ENCODE measurements at places on chromosomes 16 and 17. TPM values are rescaled to one million over a fixed set of nuclear protein-coding genes. Genes with fewer than 3 reads are reported as not detected.

- no peaks in the 10 kb centered on the region for H3K27me3 ChIP-seq
- H3K4me1 ChIP-seq = peaks cover 6% of the 10 kb centered on the region
- H3K27ac ChIP-seq = no peak overlapping the region
- no peak overlapping the region for H3K4me3 ChIP-seq
These were observed 28.9 kb downstream of the LITAF start for GRCh38 chr16:11557801-11558200.

- H3K36me3 ChIP-seq = no peaks in the 10 kb centered on the region
- DNase-seq = no peak
- no peak overlapping the region for H3K4me3 ChIP-seq
- H3K27me3 ChIP-seq = no peaks in the 10 kb centered on the region
- H3K27ac ChIP-seq = no peak overlapping the region
- no peaks in the 10 kb centered on the region for H3K4me1 ChIP-seq
These were observed 9.7 kb upstream of the ZC3H7A start for GRCh38 chr16:11806721-11807120.

Gene KRTAP9-6
- total RNA-seq = not detected

GRCh38 chr16:65746941-65747340, 619.5 kb upstream of the CDH5 start:
- no peaks in the 10 kb centered on the region for H3K36me3 ChIP-seq
- no peak for DNase-seq
- no peak overlapping the region for H3K4me3 ChIP-seq

- H3K27me3 ChIP-seq = no peaks in the 10 kb centered on the region
- no peak overlapping the region for H3K27ac ChIP-seq
- H3K4me1 ChIP-seq = no peaks in the 10 kb centered on the region
- no peak overlapping the region for H3K4me3 ChIP-seq
These were observed 6.2 kb downstream of the STXBP4 start for GRCh38 chr17:54974759-54975158.

Gene NPIPA5
- 3.1 TPM for total RNA-seq

GRCh38 chr16:65786916-65787315, 579.6 kb upstream of the CDH5 start:
- H3K4me1 ChIP-seq = no peaks in the 10 kb centered on the region
- no peak overlapping the region for H3K27ac ChIP-seq
- no peaks in the 10 kb centered on the region for H3K36me3 ChIP-seq
- H3K27me3 ChIP-seq = no peaks in the 10 kb centered on the region
- H3K4me3 ChIP-seq = no peak overlapping the region

Gene TEKT3
- 0.33 TPM for total RNA-seq

Gene SLC6A2
- not detected for total RNA-seq

Gene PPY
- total RNA-seq = not detected

Gene ABCA5
- 8.5 TPM for total RNA-seq

Gene PRSS22
- total RNA-seq = not detected

GRCh38 chr16:23965137-23965733, 129.5 kb downstream of the PRKCB start:
- no peak overlapping the region for H3K27ac ChIP-seq
- H3K4me1 ChIP-seq = no peaks in the 10 kb centered on the region
- no peaks in the 10 kb centered on the region for H3K36me3 ChIP-seq

- H3K36me3 ChIP-seq = peaks cover 1% of the 10 kb centered on the region
- peaks cover 34% of the 10 kb centered on the region for H3K27me3 ChIP-seq
- no peak for DNase-seq
- H3K4me1 ChIP-seq = peaks cover 17% of the 10 kb centered on the region
These were observed 1.7 kb upstream of the CBX4 start for GRCh38 chr17:79840989-79841286.

Gene KRT25
- not detected for total RNA-seq

- no peak for DNase-seq
- H3K4me3 ChIP-seq = no peak overlapping the region
- no peaks in the 10 kb centered on the region for H3K4me1 ChIP-seq
- no peaks in the 10 kb centered on the region for H3K36me3 ChIP-seq
- no peak overlapping the region for H3K27ac ChIP-seq
These were observed 30.6 kb downstream of the RNF43 start for GRCh38 chr17:58386708-58387107.

Gene UNC45B
- total RNA-seq = not detected

- peaks cover 16% of the 10 kb centered on the region for H3K4me1 ChIP-seq
- H3K36me3 ChIP-seq = peaks cover 2% of the 10 kb centered on the region
- H3K4me3 ChIP-seq = peak overlapping the region; percentile 51
- DNase-seq = no peak
- H3K27me3 ChIP-seq = no peaks in the 10 kb centered on the region
These were observed 458 bp downstream of the ENKD1 start for GRCh38 chr16:67666032-67666551.

GRCh38 chr17:59287891-59288290, 43.6 kb upstream of the YPEL2 start:
- no peak overlapping the region for H3K4me3 ChIP-seq
- no peaks in the 10 kb centered on the region for H3K36me3 ChIP-seq
- no peak overlapping the region for H3K27ac ChIP-seq
- H3K27me3 ChIP-seq = no peaks in the 10 kb centered on the region
- DNase-seq = no peak

Gene SCGB1C2
- not detected for total RNA-seq

- no peaks in the 10 kb centered on the region for H3K36me3 ChIP-seq
- H3K4me1 ChIP-seq = peaks cover 6% of the 10 kb centered on the region
- H3K27me3 ChIP-seq = no peaks in the 10 kb centered on the region
- H3K27ac ChIP-seq = no peak overlapping the region
- no peak overlapping the region for H3K4me3 ChIP-seq
These were observed 32.1 kb upstream of the SMURF2 start for GRCh38 chr17:64694207-64694606.

DNA sequence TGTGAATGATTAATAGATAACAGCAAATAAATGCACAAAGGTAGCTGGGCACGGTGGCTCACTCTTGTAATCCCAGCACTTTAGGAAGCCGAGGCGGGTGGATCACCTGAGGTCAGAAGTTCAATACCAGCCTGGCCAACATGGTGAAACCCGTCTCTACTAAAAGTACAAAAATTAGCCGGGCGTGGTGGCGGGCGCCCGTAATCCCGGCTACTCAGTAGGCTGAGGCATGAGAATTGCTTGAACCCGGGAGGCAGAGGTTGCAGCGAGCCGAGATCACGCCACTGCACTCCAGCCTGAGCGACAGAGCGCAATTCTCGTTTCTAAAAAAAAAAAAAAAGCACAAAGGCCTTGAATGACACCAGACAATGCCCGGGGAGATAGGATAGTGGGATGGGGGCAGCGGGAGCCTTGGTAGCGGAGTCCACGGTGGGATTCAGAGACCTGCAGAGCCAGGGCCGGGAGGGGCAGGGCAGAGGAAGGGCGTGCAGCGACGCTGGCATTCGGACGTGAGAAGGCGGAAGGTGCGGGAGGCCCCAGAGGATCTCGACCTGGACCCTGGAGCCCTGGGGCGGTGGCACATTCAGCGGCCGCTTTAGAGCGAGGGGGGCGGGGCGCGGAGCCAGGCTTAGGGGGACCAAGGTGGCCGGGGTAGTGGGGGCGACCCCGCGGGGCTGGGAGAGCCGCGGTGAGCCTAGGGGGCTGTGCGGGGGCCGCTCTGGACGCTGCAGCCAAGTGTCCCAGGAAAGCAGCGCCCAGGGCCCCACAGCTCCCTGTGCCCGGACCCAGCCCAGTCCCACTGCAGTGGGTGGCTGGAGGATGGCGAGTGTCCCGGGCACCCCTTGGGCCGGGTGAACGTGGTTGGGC, 999 bp upstream of the FLYWCH2 start:
- no peaks in the 10 kb centered on the region for H3K27me3 ChIP-seq
- H3K4me1 ChIP-seq = peaks cover 2% of the 10 kb centered on the region
- peak overlapping the region; percentile 80 for H3K4me3 ChIP-seq
- DNase-seq = no peak

Gene TSNAXIP1
- 1.2 TPM for total RNA-seq

Gene CBLN1
- not detected for total RNA-seq

- no peak overlapping the region for H3K4me3 ChIP-seq
- H3K4me1 ChIP-seq = peaks cover 8% of the 10 kb centered on the region
- H3K36me3 ChIP-seq = no peaks in the 10 kb centered on the region
- no peak overlapping the region for H3K27ac ChIP-seq
These were observed 233.9 kb downstream of the ZNF423 start for GRCh38 chr16:49622084-49622390.

DNA sequence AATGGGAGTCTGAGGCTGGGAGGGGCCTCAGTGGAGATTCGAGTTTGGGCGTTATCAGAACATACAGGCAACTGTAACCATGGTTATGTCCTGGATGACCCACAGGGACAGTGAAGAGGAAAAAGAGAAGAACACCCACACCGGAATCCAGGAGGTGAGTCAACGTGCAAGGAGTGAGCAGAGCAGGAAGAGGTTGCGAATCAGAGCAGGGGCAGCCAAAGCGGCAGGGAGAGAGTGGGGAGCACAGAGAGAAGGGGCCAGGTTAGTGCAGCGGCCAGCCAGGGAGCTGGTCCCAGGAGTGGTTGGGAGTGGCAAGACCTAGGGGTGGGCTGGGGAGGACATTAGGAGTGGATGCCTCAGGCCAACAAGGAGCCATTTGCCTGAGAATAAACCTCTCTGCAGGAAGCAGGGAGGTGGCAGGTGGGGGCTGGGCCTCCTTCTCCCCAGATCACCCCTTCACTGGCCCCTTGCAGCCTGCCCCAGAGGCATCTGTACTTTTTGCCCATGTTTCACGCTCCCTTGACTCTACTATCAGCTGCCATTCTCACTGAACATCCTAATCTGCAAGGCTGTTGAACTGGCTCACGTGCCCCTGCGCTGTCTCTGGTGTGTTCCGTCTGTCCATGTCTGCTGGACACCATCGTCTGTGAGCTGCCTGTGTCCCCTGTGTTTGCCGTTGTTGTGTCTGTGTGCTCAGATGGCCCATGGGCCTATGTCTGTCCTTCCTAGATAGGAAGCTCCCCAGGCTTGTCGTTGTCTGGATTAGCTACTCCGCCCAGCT, 5.1 kb downstream of the KRT13 start:
- no peaks in the 10 kb centered on the region for H3K36me3 ChIP-seq
- DNase-seq = no peak
- H3K4me3 ChIP-seq = no peak overlapping the region
- H3K4me1 ChIP-seq = peaks cover 9% of the 10 kb centered on the region

Gene SLC47A2
- total RNA-seq = not detected

- H3K4me3 ChIP-seq = peak overlapping the region; percentile 99
- DNase-seq = peak; percentile 99
- H3K36me3 ChIP-seq = peaks cover 5% of the 10 kb centered on the region
- no peaks in the 10 kb centered on the region for H3K27me3 ChIP-seq
- peaks cover 48% of the 10 kb centered on the region for H3K4me1 ChIP-seq
These were observed 1.7 kb downstream of the MAP2K3 start for GRCh38 chr17:21286066-21286770.

Gene P3H4
- 36.8 TPM for total RNA-seq

Gene AATK
- 0.50 TPM for total RNA-seq

Gene ZSCAN32
- 10.0 TPM for total RNA-seq

Gene CETP
- total RNA-seq = not detected

DNA sequence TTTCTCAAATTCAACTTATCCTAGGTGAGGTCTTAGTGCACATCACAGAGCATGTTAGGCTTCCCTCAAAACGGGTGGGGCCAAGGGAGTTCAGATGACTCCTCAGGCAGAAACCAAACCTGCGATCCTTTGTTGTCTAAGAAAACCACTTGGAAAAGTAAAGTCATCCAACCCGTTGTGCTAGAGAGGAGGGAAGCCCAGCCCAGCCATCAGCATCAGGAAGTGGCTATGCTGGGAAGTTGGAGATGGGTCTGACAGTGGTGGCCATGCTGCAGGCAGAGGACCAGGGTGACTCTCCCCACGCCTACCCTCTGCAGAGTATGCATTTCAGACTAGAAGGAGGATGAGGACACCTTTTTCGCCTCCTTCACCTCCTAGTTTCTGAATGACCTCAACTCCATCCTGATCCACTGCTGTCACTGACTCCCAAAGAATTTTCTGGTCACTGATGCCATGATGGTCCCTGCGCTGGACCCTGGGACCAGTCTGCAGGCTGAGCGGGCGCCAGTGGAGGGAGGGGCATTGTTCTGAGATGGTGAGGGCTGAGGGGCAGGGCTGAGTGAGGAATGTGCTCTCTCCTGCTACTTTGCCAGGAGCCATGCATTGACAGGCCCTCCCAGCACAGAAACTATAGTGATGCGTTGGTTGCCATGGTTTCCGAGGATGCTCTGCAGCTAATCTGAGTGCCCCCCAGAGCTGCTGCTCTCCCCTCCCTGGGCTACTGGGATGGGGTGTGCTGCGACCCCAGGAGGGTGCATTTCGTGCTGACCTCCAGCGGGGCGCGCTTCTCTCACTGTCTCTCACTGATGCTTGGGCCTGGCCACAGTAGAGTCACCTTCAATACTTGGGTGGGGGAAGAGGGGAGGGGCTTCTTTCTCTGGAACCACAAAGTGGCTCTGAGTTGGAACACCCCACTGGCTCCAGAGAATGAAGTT, 20.4 kb downstream of the ALOX12B start:
- H3K4me1 ChIP-seq = no peaks in the 10 kb centered on the region
- no peaks in the 10 kb centered on the region for H3K36me3 ChIP-seq
- peaks cover 45% of the 10 kb centered on the region for H3K27me3 ChIP-seq
- no peak overlapping the region for H3K4me3 ChIP-seq
- H3K27ac ChIP-seq = no peak overlapping the region

DNA sequence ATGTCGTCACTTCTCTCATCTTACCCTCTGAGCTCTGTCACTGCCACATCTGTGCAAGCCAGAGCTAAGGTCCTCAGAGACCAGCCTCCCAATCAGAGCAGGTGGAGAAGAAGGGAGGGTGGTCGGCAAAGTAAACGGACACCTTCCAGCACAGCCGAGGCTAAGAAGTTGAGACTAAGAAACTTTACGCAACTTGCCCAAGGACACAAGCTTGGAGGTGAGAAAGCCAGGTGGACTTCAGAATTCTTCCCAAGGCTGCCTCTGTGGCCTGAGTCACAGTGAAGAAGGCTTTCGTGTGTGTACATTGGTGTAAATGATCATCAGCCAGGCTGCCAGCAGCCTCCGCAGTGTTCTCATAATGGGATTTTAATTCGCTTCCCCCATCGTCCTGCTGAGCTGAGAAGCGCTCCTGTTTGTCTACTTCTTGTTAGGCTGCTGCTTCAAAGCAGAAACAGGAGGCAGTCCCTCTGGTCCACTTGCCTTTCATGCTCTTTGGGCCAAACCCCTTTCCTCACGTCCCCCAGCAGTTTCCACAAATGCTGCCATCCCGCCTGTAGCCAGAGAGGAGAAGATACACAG, 125.0 kb upstream of the RPL38 start:
- H3K4me3 ChIP-seq = no peak overlapping the region
- H3K4me1 ChIP-seq = no peaks in the 10 kb centered on the region
- H3K27me3 ChIP-seq = no peaks in the 10 kb centered on the region
- H3K36me3 ChIP-seq = no peaks in the 10 kb centered on the region
- DNase-seq = no peak
- H3K27ac ChIP-seq = no peak overlapping the region

DNA sequence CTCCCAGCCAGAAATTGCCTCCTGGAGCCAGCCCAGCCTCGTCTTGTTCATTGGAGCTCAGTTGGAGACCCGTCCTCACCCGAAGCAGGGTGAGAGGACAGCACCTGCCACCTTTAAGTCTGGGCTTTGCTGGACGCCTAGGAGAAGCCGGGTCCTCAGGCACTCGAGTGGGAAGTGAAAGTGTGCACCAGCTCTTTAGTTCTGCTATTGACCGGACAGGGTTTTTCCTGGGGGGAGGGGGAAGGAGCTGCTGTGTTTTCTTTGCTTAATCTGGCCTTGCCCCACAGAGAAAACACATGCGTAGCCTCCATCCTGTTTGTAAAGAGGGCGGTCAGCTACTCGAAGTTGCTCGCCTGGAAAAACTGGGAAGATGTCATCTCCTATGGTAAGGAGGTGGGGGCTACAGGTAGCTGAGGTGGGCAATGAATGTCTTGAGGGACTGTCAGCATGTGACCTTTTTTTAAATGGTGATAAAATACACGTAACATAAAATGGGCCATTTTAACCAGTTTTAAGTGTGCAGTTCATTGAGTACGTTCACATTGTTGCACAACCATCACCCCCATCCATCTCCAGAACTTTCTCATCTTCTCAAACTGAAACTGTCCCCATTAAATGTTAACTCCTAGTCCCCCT, 34.4 kb downstream of the CMIP start:
- no peak for DNase-seq
- H3K4me3 ChIP-seq = no peak overlapping the region
- H3K27me3 ChIP-seq = no peaks in the 10 kb centered on the region
- no peaks in the 10 kb centered on the region for H3K36me3 ChIP-seq
- peaks cover 13% of the 10 kb centered on the region for H3K4me1 ChIP-seq
- H3K27ac ChIP-seq = no peak overlapping the region

All from fibroblast of lung (primary cell).